ENCODE measurements at places on chromosomes 7 and 10. TPM values are rescaled to one million over a fixed set of nuclear protein-coding genes. Genes with fewer than 3 reads are reported as not detected.
A peak's percentile ranks its signal among the peaks of the same experiment; 100 is the strongest.

DNA sequence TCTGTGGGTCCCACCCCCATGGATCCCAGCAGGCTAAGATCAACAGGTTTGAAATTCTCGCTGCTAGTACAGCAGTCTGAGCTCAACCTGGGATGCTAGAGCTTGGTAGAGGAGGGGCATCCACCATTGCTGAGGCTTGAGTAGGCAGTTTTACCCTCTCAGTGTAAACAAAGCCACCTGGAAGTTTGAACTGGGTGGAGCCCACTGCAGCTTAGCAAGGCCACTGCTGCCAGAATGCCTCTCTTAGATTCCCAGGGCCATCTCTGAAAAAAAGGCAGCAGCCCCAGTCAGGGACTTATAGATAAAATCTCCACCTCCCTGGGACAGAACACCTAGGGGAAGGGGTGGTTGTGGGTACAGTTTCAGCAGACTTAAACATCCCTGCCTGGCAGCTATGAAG is 190.0 kb upstream of the CACNA2D1 start:
- no peak for DNase-seq

DNA sequence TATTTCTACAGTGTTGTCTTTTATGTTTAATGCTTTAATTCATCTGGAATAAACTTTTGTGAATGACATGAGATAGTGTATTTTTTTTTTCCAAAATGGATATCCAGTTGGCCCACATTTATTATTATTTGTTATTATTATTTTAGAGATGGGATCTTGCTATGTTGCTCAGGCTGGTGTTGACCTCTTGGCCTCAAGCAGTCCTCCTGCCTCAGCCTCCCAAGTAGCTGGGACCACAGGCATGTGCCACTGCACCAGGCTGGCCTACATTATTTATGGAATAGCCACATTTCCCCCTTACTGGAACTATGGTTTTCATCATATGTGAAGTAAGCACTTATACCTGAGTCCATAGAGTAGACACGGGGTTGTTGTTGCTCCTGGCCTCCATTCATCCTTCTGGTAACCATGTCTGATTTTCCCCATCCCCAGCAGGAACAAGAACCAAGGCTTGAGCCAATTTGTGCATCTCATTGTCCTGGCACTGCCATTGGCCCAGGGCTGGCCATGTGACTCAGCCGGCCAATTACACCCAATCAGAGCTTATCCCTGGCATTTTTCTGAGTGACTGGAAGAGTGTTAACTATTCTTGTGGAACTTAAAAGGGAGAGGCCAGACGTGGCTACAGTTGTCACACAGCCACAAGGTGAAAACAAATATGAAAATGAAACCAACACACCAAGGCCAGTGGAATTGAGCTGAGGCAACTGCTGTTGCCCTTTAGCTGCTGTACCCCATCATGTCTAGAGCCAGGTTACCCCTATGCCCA is 23.1 kb downstream of the PRF1 start:
- DNase-seq: no peak

The KNDC1 gene
- polyA plus RNA-seq: 10.7 TPM

The SPAM1 gene
- not detected for polyA plus RNA-seq

The VSIR gene
- 50.4 TPM for polyA plus RNA-seq

- no peak for DNase-seq
Observed at GRCh38 chr7:105806592-105807447, 69.6 kb downstream of the ATXN7L1 start.

GRCh38 chr7:102273749-102274712 is 12.6 kb upstream of the SH2B2 start:
- DNase-seq: no peak

GRCh38 chr7:39527951-39528350 is 38.3 kb upstream of the YAE1 start:
- no peak for DNase-seq

The ERVW-1 gene
- polyA plus RNA-seq: 1.8 TPM

DNA sequence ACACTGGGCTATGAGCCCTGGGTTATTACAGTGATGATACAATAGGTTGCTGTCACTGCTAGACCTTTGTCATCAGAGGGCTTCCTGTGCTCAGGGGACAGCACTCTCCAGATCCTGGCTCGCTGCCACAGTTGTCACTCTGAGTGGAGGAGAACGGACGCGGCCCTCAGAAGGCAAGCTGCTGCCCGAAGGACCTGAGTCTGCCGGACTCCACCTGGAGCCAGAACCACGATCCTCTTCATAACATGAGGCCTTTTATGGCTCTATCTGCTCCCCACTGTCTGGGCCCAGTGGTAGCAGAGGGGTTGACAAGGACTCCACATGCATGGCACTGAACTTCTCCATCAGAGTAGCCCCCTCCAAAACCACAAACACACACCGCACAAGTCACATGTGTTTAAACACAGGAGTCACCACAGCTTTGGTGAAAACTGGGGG is 94.7 kb upstream of the EFCAB10 start:
- no peak for DNase-seq

DNA sequence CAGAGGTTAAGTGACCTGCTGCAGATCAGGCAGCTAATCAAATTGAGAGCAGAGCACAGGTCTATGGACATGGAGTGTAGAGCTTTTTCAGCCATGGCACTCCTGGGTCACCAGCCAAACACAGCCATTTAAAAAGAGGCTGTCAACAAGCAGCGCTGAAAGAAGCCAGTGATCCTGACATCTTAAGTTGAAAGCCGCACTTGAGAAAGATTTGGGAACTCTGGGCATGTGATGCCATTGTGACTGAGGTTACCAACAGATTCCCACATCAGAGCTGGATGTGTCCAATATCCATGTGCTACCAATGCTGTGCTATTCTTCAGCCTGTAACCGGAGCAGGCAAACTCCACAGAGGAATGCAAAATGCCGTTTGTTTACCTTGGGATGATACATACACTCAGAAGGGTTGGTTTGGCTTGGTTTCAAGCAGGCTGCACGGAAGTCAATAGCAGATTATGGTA is 56.2 kb upstream of the ABLIM1 start:
- DNase-seq: no peak

GRCh38 chr7:82494420-82494819 is 50.8 kb upstream of the CACNA2D1 start:
- no peak for DNase-seq

The IFIT1B gene
- 0.25 TPM for polyA plus RNA-seq

DNA sequence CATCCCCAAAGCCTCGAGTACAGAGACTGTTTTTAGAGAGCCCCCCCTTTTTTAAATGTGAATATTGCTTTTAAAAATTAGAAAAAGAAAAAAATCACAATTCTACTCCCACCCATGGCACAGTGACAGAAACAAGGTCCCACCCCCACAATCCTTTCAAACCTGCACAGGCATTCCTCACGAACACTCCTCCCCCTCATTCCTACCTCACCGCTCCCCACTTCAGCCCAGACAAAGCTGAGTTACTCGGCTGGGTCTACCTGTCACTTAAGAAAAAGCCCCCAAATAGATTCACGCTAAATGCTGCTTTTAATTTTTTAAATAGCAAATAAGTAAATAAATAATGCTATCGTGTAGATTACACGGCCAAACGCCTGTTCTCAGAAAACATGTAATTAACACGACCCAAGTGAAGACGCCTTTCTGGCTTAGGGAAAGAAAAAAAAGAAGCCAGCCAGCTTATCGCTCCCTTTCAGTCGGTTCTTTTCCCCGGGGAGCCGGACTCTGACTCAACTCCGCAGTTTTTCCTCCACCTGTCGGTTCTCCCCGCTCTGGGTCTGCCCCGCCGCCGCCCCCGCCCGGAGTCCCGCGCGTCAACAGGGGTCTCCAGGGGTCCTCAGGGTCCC is 739 bp downstream of the MPP7 start:
- DNase-seq: no peak

DNA sequence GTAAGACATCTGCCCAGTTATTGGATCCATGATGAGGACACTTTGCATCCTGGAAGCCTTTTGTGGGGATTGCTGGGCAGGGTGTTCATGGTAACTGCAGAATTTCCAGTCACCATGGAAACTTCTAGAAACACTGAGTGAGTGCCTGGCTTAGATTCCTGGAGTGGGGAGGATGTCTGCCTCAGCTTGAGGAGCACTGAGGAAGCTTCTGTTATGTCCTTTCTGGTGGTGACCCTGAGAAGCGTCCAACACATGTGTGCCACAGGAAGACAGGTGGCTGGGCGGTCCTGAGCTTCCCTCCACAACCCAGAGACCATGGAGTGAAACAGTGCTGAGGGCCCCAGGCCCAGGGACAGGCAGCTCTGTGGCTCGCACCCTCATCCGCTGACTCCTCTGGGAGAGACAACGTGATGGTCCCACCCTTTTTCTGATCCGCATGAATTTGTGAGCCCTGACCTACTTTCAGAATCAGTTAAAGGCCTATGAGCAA is 191.8 kb upstream of the CXCL12 start:
- peak; percentile 51 for DNase-seq

The MINPP1 gene
- polyA plus RNA-seq: 15.9 TPM

The TUBB8 gene
- not detected for polyA plus RNA-seq

The RAB19 gene
- not detected for polyA plus RNA-seq

GRCh38 chr10:10911035-10911434 is 106.6 kb upstream of the CELF2 start:
- DNase-seq: no peak

The ADAM12 gene
- 18.6 TPM for polyA plus RNA-seq

DNA sequence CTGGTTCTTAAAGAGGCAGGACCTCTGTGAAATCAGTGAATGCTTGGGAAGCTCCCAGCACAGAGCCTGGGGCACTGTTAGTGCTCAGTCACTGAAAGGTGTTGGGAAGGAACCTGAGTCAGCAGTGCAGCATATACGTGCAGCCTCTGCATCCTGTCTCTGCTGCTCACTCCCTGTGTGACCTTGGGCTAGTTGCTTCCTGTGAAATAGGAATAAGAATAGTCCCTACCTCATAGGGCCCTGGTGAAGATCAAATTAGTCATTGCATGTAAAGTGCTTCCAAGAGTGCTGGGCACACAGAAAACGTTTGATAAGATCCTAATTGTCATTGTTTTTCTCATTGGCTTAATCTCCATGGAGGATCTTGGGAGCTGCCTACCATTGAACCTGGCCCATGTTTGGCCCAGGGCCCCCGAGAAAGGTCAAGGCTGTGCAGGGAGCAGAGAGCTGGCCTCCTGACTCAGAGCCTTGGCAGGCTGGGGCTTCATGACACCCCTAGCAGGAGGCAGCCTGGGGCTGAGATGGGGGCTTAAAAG is 73.3 kb upstream of the COL13A1 start:
- DNase-seq: no peak
